Psoas muscle (tissue), 8 donors: ENCODE measurements at places on chromosomes 12 and 14. TPM values are rescaled to one million over a fixed set of nuclear protein-coding genes. Genes with fewer than 3 reads are reported as not detected.

GRCh38 chr12:18651525-18651924 lies 86.3 kb downstream of the PLCZ1 start:
- DNase-seq, result no peak

DNA sequence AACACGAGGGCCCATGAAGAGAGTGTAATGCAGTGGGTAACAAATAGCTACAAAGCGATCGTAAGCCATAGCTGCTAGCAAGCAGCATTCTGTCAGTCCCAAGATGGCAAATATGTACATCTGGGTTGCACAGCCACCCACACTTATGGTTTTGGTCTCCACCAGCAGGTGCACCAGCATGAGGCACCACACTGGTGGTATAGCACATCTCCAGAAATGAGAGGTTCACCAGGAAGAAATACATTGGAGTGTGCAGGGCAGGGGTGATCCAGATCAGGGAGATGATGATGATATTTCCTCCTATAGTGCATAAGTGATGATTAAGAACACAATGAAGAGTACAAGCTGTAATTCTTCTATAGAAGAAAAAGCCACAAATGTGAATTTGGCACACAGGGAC lies 26.4 kb upstream of the OR10A7 start:
- DNase-seq, result no peak

- DNase-seq, result no peak
Observed at GRCh38 chr12:91400271-91400670, 217.7 kb upstream of the DCN start.

DNA sequence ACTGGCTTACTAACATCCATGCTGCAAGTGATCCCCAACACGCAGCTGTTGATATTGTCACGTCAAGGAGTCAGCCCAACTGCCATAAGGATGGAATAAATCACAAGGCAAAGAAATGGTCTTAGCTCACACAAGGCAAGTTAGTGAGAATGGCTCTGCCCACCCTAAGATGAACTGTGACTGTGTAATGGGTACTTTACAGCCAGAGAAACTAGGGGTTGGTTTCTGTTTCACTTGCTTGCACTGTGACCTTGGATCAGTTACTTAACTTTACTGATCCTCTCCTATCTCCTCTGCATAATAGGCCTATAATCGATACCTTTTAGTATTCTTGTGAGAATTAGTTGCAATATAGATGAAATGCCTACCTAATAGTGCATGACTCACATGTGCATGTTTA lies 52.2 kb upstream of the ANO2 start:
- no peak for DNase-seq

DNA sequence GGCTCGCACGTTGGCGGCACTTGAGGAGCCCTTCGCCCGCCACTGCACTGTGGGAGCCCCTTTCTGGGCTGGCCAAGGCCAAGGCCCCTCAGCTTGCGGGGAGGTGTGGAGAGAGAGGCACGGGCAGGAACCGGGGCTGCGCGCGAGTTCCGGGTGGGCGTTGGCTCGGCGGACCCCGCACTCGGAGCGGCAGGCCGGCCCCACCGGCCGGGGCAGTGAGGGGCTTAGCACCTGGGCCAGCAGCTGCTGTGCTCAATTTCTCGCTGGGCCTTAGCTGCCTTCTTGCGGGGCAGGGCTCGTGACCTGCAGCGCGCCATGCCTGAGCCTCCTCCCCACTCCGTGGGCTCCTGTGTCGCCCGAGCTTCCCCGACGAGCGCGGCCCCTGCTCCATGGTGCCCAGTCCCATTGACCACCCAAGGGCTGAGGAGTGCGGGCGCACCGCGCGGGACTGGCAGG lies 71.6 kb upstream of the CNTN1 start:
- no peak for DNase-seq

DNA sequence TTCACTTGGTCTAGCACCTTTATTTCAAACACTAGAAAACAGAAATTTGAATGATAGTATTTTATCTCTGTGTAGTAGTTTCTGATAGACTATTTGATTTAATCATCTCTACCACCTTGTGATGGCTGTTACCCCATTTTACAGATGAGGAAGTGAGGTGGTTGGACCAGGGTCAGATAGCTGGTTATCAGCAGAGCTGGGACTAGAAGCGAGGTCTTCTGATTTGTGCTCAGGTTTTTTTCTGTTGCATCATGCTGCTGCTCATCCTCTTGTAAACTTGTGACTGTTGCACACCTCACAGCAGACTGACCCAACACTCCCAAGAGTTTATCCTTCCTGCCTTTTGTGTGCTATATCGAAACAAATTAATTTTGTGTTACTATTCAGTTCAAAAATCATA lies 10.1 kb upstream of the MANSC4 start:
- no peak for DNase-seq

DNA sequence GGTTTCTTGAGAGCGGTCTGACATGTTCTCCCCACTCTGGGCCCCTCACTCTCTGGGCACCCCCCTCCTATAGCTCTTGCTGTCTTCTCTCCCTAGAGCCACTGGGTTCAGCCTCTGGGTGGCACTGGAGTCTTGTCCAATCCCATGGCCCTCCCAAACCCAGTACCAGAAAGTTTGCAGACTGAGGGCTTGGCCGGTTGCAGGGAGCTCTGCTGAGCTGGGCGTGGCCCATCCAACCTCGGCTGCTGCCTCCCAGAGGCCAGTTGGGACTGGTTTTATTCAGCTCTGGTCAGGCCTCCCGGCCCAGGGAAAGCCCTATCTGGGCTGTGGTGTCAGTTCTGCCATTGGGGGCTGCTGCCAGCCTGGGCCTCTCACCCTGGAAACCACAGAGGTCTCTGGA lies 37.9 kb downstream of the ISCA2 start:
- DNase-seq, result no peak

DNA sequence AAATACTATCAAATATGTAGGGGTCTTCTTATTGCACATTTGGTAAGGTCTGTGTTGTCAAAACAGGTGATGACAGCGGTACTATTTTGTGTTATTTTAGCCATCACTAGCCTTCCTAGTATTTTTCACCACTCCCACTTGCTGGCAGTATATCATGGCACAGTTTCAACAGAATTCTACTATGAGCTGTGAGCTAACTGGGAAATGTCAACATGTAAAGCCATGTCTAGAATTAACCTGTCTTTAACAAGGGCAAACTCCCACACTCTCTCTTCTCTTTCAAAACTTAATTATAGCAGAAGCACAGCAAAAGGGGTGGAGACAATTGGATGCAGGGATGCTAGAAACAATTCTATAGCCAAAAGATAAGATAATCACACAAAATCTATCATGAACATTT lies 253.4 kb downstream of the PAX9 start:
- DNase-seq, result no peak

DNA sequence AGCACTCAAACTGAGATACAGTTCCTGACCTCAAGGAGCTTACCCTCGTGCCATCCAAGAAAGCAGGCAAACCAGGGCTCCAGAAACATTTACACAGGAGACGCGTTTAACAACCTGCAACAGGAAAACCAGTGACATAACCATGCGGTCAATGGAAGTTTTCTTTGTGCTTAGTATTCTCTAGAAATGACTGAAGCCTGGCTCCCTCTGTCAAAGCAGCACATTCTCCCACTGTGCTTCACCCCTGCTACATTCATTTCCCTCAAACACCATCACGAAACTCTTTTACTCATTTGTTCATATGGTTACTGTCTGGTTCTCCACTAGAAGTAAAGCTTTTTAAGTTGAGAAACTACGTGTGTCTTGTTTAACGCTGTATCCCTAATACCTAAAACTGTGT lies 161.3 kb upstream of the CCND2 start:
- DNase-seq, result no peak

GRCh38 chr12:96454396-96454795 lies 35.0 kb upstream of the CFAP54 start:
- DNase-seq, result no peak

- no peak for DNase-seq
Observed at GRCh38 chr12:6883683-6884082, 10.6 kb upstream of the SPSB2 start.

- no peak for DNase-seq
Observed at GRCh38 chr14:45065540-45065939, 18.4 kb upstream of the PRPF39 start.

GRCh38 chr14:100738269-100738691 lies 11.6 kb downstream of the DLK1 start:
- no peak for DNase-seq

DNA sequence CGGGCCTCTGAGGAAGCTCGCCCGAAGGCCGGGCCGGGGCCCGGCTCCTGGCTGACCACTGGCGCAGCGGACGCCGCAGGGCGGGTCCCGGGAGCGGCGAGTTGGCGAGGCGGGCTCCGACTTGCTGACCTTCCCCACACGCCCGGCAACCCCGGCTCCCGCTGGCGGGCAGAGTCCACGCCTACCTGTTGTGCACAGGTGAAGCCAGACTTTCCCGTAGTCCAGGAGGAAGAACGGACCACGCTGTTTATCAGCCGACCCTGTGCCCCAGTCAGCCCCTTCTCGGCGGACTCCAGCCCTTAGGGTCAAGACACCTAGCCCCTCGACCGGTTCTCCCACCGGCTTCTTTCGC lies 407 bp downstream of the HEATR5A start:
- peak; percentile 80 for DNase-seq

DNA sequence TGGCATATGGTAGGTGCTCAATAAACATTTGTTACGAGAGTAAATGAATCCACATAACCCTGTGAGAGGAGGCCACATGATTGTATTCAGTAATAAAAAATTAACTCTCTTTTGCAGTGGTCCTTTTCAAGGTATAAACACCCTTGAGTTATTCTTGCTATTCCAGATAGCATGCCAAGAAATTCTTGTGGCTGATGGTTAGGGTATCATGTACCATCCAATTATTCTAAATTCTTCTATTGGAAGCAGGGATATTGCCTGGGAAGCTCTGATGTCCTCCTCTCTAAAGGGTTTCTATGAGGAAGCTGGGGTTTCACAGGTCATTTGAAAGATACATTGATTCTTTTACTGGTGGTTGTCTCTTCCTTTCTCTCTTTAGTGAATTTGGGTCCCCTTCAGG lies 10.1 kb downstream of the AKAP6 start:
- DNase-seq, result no peak

Gene ESR2
- total RNA-seq, result 0.27 TPM

Gene SGPP1
- total RNA-seq, result 4.8 TPM

Gene TCL1B
- total RNA-seq, result not detected

Gene SOAT2
- not detected for total RNA-seq

Gene STRAP
- total RNA-seq, result 148 TPM

Gene L3HYPDH
- total RNA-seq, result 11.3 TPM

Gene ANHX
- not detected for total RNA-seq

Gene TMEM63C
- 0.58 TPM for total RNA-seq
